ENCODE measurements at places on chromosomes 7 and 10.
A peak's percentile ranks its signal among the peaks of the same experiment; 100 is the strongest.

GRCh38 chr7:91657483-91658071, 222.9 kb downstream of the MTERF1 start:
- no peak for DNase-seq

DNA sequence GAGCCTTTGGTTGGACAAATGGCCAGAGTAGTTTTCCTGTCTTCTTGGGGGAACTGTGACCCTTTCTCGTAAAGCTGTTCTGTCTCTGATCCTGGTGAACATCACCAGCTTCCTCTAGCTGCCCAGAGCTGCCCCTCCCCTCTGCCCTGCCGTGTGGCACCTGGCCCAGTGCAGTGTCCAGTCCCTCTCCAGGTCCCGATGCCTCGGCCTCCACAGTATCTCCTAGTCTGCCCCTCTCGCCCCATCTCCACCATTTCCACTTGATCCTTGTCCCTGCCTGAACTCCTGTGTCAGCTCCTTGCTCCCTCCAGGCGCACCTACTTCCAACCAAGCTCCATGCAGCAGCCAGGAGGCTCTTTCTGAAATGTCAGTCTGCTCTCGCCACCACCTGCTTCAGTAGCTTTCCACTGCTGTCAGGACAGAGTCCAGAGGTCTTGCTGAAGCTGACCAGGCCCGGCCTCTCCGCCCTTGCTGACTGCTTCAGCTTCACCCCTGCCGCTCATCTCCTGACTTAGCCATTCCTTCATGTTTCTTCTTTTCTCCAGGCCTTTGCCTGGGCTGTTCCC, 133.6 kb downstream of the GRK5 start:
- DNase-seq: no peak

DNA sequence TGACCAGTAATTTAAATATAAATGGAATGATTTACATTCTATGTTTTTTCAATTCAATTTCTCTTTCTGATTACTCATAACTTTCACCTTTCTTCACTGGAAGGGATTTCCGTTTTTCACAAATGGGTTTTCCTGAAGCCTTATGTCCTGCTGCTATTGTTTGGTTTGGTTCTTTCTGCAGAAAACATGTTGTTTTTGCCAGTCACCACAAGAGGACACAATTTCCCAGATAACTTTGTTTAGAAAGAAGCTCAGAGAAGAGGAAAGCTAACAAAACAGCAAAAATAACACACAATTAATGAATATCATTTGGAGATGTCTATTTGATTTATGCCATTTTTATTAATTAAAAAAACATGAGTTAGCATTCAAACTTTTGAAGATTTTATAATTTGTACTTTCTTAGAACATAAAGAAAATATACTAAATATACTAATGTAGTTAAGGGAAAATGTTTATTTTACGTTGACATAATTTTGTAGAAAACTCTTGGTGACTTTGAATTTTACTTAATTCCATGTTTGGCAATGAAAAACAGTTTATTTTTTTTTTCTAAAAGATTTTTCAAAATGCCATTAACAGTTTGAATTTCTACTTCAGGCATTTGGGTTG, 4.6 kb upstream of the TWIST1 start:
- DNase-seq: peak; percentile 49

- peak; percentile 54 for DNase-seq
Observed at GRCh38 chr7:101885597-101885955, 68.2 kb downstream of the CUX1 start.

GRCh38 chr7:36085096-36085495, 68.0 kb upstream of the EEPD1 start:
- DNase-seq: no peak

DNA sequence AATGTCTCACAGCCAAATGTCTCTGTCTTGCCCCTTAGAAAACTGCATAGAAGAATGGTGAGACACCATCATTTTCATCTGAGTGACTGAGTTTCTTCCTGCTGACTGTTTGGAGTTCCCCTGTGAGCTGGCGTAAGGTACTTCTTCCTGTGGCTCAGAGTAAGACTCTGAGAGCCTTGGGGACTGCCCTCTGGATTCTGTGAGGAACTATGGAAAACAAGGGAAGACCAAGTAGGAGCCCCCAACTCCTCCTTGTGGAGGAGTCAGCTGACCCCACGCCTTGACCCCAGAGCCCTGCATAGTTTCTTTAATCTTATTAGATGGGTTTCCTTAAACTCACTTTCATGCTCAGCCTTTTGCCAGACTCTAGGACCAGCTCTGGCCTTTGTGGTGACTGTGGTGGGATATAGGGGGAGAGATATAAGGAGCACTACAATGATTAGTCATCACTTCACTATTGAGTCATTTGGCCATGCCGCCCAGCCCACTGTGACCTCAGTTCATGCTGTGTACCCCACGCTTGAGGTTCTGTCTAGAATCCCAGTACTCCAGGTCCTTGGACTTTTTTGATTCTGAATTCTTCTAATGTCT, 51.8 kb upstream of the FAM133B start:
- DNase-seq: peak; percentile 47

GRCh38 chr10:22459496-22459895, 114.2 kb downstream of the SPAG6 start:
- no peak for DNase-seq

DNA sequence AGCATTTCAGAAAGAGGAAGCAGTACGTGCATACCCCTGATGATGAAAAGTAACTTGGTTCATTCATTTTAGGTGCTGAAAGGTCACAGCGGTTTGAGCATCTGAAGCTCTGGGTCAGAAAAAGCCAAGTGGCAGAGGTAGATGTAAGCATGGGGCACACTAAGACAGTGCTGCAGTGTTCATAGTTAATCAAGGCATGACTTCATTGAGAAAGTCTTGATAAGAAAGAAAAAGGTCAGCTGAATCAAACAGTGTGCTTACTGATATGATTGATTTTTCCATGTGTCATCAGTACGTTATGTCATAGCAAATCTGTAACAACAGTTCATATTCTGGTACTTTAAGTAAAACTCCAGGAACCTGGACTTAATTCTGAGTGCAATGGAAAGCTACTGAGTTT, 107.7 kb upstream of the PCLO start:
- no peak for DNase-seq

- DNase-seq: peak; percentile 46
Observed at GRCh38 chr10:11647676-11648075, 36.2 kb upstream of the USP6NL start.

DNA sequence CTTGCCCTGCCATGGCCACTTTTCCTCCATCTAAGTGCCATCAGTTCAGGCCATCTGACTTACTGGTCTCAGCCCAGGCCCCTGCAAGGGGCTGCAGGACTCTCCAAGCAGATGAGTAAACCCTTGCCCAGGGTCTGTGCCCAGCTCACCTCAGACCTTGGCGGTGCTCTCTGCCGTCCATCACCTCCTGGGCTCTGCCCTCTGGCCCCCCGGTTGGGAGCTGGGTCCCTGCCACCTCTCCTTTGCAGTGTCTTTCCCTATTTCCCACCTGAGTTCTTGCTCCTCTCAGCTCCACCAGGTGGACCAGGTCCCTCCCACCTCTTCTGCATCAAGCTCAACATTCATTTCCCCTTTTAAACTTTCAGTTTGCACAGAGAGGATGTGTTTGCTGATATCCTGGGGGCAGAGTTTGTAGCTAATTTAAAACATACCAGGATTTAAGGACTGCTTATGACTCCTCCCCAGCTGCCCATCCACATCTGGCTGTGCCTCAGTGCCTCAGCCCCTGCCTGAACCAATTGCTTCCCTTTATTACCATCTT, 135.5 kb downstream of the SLIT1 start:
- DNase-seq: no peak

DNA sequence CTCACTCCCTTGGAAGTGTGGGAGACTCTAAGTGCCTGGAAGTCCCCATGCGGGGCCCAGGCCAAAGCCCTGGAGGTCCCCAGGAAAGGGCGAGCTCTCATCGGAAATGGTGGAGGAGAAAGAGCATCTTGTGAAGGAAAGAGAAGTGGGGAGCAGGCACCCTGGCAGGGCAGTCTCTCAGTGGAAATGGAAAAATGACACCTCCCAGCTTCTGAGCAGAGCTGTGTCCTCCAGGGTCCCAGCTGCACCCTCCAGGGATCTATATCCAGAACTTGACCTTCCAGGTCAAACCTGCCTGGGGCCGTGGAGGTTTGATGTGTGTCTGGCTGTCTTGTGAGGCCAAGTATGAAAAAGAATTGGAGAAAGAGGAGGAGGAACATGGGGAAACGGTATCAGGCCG, 29.5 kb downstream of the PAX2 start:
- DNase-seq: no peak

DNA sequence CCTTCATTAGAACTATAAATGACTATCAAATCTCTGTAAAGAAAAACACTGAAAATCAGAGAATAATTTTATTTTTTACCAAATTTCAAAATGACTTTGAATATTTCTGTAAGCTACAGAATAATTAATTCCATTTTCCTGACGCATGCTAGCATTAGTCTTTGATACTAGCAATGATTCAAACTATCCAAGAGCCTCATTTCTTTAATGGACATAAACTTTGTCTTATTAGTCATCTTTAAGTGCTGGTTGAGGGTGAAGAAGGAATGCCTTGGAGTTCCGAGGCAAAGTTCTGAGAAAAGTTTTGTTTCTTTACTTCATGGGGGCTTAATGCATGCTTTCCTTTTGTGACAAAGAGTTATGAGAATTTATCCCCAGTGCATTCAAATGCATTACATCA, 137.3 kb downstream of the AGMO start:
- no peak for DNase-seq

DNA sequence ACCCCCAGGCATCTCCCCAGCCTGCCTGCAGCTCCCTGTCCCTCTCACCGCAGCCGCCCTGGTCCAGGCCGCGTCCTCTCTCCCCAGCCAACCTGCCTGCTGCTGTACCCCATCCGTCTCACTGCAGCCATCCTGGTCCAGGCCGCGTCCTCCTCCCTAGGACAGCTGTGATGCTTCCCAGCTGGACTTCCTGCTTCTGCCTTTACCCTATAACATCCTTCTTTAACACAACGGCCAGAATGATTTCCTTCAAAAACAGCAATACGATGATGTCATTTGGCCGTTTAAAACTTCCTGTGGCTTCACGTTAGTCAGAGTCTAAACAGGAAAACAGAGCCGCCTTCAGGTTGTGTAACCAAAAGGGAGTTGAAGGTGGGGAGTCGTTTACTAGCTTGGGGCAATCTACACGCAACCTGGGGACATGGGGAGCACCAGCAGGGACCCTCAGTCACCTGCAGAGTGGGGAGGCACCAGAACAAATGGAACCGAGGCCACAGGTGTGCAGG, 32.2 kb upstream of the ZFAND2A start:
- DNase-seq: peak; percentile 69

- peak; percentile 94 for DNase-seq
Observed at GRCh38 chr10:87504640-87505365, at the start of gene MINPP1. Gene MINPP1, plus strand, starts transcription at chr10:87504893. Its CDS starts 23 bp downstream, at chr10:87504916.

DNA sequence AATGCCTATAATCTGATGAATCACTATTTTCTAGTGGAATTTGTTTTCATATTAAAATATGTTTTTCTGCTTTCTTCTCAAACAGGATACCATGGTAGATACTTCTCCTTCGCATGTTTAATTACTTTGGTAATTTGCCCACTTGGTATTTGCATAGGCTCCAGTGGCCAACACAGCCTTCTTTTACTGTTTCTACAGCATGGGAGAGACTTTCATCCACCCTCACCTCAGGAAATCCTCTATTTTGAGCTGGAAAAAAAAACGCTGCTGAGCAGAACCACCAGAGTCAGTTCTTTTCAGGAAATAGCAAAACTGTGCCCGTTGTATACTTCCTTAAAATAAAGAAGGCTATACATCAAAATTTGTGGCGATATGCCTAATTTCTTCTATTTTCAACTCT, 213.3 kb downstream of the MDFIC start:
- peak; percentile 28 for DNase-seq

GRCh38 chr7:108809356-108809755, 239.7 kb downstream of the DNAJB9 start:
- no peak for DNase-seq

DNA sequence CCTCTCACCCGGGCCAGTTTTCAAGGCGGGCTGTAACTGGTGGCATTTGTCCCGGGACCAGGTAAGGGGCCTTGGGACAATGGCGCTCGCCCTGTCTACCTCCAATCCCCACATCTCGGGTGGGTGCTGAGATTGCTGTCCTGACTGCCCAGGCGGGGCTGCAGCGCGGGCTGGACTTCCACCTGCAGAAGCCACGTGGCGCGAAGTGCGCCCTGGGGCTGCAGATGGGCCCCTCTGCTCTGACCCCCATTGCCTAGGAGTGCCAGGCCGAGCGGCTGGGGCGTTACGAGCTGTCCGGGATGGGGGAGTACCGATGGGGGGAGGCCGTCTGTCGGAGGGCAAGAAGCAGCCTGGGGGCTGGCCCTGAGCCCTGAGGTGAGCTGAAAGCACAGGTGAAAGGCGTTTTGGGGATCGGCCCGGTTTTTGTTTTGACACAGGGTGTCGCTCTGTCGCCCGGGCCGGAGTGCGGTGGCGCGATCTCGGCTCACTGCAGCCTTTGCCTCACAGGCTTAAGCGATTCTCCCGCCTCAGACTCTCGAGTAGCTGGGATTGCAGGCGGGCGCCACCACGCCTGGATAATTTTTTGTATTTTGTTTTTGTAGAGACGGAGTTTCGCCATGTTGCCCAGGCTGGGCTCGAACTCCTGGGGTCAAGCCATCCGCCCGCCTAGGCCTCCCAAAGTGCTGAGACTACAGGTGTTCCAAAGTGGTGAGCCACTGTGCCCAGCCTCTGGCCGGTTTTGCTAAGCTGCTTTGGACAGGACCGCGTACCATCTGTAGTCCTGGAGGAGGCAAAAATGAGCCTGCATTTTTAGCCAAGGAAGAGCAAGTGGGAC, at the start of gene SFXN2:
Gene SFXN2 (plus strand): TSS at position 16 of the 835 bp plus-strand sequence. CDS start 12,001 bp downstream, outside the sequence.
- DNase-seq: no peak

GRCh38 chr7:26618449-26618848, 245.9 kb downstream of the SKAP2 start:
- no peak for DNase-seq

GRCh38 chr10:59672150-59672875, 37.3 kb downstream of the SLC16A9 start:
- DNase-seq: no peak

DNA sequence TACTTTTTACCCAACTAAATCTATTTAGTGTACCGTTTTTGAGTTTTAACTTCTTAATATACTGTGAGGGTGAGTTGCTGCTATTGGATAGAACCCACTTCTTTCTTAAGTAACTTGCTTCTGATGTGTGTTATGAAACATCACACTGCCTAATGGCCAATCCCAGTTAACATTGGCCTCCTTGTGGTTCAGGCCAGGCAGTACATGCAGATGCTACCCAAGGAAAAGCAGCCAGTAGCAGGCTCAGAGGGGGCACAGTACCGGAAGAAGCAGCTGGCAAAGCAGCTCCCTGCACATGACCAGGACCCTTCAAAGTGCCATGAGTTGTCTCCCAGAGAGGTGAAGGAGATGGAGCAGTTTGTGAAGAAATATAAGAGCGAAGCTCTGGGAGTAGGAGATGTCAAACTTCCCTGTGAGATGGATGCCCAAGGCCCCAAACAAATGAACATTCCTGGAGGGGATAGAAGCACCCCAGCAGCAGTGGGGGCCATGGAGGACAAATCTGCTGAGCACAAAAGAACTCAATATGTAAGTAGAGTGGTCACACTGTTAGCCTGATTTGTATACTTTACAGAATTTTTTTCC, 39.7 kb downstream of the TES start:
- peak; percentile 50 for DNase-seq

- no peak for DNase-seq
Observed at GRCh38 chr10:48632166-48632565, 27.3 kb upstream of the ARHGAP22 start.
